Activated gamma-delta T cell treated with Interleukin-2 at 50 U/mL for 16 hours (primary cell): ENCODE measurements at places on chromosomes 4 and X.

- no peak for DNase-seq
These were observed 26.0 kb downstream of the AFM start for GRCh38 chr4:73507541-73507940.

- DNase-seq, result no peak
These were observed 63.4 kb upstream of the MAGEB2 start for GRCh38 chrX:30151964-30152363.

DNA sequence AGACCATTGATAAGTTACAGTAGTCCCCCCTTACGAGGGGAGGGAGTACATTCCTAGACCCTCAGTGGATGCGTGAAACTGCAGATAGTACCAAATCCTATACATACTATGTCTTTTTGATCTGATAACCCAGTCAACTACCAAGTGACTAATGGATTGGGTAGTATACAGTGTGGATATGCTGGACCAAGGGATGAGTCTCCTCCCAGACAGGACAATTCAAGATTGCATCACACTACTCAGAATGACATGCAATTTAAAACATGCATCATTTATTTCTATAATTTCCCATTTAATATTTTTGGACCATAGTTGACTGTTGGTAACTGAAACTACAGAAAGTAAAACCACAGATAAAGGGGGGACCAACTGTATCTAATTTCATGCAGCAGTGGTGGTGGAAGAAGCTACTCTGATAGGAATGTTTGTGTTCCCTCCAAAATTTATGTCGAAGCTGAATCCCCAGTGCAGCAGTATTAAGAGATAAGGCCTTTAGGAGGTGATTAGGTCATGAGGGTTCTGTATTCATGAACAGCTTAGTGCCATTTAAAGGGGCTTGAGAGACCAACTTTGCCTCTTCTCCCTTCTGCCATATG is 11.9 kb downstream of the HADH start:
- no peak for DNase-seq

DNA sequence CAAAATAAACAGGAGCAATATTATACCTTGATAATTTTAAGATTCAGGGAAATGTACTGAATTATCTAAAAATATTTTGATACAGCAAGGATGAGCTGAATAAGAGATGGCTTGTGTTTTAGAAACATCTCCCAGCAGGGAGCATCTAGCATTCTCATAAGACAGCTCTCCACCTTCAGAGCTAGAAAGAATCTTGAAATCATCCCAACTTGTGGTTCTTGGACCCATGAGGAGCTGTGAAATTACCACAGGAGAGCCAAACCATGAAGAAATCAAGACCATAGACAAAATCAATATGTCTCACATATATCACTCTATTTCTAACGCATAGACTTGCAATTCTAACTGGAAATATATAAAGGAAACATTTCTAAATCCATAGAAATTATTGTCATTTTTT is 210.6 kb upstream of the DKK2 start:
- DNase-seq, result no peak

DNA sequence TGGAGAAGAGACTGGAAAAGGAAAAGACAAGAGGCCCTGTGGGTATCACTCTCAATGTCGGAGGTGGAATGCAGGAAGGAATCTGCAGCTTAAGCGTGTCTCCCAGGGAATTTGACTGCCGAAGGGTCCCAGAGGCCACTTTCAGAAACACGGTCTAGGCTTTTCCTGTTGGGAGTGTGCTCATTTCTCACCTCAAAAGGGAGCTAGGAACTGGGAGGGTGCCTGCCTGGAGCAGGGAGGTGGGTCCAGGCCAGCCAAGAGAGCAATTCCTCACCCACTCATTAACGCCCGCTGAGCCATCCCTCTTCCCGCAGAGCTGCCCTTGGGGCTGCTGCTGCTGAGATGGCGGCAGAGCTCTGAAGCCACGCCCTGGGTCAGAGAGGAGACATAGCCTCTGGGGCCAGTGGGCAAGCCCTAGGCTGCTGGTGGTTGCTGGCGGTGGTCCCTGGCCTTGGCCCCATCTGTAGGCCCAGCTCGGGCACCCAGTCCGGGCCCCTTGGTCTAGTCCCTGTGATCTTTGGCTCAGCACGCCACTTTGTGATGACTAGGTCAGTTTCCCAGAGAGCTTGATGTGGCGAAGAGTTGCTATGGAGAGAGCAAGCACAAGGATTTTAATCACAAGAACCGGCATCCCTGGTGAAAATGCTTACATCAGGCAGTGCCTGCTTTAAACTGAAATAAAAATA is 4.1 kb downstream of the ZNF185 start:
- no peak for DNase-seq

DNA sequence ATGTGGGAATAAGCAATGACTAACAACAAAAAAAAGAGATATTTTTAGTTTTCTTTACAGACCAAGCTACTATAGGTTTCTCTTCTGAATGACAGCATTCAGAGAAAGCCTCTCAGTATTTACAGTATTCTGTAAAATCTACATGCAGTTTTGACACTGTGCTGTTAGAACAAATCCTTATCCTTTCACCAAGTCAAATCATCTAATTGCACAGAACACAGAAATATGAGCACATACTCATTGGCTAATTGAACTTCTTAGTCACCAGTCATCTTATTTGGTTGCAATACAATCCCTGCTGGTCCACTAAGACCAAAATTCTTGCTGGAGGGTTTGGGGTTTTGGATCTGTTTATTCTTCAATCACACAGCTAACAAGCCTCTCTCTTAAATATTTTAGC is 5.7 kb downstream of the ACOT9 start:
- DNase-seq, result no peak

GRCh38 chr4:149120331-149121022 is 678.3 kb upstream of the NR3C2 start:
- DNase-seq, result no peak

GRCh38 chr4:128355305-128355704 is 67.7 kb upstream of the PGRMC2 start:
- DNase-seq, result no peak

GRCh38 chr4:105894660-105895582 is at the start of gene NPNT:
Gene NPNT (plus strand): TSS chr4:105895471. CDS start chr4:105895653, 182 bp downstream.
- no peak for DNase-seq

DNA sequence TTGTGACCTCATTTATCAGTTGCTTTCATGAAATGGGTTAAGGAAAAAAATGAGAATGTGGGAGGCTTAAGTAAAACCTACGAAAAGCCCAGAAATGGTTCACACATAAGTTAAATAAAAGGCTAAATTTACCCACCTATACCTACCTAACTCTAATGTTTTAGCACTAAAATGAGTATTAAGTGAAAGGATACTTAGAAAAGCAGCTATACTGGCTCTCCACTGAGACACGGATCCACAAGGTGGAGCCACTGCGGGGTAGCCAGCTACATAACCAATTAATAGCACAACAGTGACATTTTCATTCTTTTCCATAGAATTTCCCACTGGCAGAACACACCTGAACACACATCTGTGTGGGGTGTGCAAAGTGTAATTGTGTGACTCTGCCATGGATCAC is 101.9 kb downstream of the MAML3 start:
- DNase-seq, result peak; percentile 9

DNA sequence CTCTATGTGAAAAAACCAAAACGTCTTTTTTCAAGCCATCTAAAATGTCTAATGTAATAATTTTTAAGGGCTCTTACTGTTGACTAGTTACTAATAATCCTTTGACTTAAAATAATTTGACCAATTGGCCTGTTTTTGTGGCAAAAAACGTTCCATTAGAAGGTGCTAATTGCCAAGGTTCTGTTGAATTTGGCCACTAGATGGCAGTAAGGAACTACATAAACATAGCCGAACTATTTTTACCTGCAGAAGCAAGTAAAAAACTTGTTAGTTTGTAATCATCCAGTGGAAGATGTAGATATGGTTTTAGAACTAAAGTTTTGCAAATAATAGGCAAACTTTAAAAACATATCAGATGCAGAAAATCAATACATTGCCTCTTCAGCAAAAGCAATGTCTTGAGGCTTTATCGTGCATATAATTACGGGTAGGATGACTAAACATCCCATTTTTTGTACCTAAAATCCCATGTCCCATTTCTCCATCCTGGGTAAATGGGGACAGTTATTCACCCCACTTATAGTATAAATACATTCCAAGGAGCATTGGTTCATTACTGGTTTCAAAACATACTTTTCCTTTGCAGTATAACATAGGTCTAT is 57.6 kb downstream of the PROM1 start:
- no peak for DNase-seq

DNA sequence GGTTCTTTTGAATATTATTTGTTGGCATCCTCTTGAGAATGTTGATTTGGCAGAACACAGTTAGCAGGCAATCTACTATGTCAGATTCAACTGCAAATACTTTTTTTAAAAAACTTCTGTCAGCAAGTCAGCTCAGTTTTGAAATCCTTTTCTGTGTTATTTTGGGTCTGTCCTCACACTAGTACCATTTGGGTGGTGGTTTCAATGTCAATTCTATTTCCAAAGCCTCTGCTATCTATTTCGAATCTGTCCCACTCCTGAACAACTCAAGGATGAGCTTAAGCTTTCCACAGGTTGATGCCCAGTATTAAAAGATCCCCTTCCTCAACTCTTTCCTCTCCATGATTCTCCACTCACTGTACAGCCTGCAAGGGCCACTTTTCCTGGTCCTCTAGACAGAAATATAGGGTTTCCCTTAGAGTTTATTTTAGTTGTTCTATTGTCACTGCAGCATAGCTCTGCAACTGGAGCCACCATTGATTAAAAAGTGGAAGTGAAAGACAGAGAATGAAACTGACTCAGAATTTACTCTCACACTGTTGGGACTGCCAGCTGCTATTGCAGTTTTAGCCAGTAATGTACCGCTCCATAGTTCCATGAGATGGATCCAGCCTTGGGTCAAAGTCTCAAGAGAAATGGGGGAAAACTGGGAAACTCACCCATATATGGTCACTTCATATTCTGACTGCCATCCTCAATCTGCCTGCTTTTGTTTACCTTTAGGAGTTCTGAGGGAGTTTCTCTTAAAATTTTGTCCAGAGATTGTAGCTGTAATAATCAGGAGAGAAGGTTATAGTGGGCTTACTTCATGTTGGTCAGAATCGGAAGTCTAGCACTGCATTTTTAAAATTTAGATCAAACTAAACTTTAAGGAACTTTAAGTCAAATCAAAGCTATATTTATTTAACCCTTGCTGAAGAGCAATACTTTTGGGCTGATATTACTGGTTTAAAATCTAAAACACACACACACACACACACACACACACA is 14.6 kb downstream of the HDX start:
- DNase-seq, result no peak

DNA sequence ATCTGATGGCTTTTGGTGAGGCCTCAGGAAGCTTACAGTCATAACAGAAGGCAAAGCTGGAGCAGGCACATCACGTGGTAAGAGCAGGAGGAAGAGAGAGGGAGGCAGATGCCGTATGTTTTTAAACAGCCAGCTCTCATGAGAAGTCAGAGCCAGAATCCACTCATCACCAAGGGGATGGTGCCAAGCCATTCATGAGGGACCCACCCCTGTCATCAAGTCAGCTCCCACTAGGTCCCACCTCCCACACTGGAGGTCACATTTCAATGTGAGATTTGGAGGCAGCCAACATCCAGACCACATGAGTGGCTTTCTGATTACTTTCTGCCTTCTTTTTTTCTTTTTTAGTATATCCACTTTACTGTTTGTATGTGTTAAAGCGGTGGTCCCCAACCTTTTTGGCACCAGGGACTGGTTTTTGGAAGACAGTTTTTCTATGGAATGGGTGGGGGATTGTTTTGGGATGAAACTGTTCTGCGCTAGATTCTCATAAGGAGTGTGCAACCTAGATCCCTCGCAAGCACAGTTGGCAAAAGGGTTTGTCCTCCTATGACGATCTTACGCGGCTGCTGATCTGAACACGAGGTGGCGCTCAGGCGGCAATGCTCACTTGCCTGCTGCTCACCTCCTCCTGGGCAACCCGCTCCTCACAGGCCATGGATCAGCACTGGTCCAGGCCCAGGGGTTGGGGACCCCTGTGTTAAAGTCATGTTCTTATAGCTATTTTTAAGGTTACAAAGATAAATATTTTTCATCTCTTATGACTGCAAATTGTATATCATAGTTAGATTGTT is 61.7 kb downstream of the SLIT2 start:
- DNase-seq, result no peak

- DNase-seq, result no peak
These were observed 370.0 kb downstream of the GPAT3 start for GRCh38 chr4:83905952-83906351.

DNA sequence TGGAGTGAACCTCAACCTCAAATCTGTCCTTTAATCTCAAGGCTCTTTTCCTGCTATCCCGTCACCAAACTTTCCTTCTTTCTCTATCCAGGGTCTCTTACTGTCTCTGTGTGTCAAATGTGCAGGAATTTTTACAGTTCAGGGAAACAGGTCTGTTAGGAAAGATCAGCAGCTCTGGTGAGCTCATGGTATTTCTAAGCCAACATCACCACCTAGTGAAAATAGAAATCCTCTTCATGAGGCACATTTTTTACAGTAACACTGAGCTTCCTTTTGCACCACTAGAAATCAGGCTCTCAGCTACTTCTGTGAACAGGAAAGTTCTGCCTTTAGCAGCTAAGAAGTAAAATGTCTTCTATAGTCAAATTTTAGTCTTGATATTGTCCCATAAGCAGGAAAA is 39.6 kb downstream of the NUDT11 start:
- no peak for DNase-seq

DNA sequence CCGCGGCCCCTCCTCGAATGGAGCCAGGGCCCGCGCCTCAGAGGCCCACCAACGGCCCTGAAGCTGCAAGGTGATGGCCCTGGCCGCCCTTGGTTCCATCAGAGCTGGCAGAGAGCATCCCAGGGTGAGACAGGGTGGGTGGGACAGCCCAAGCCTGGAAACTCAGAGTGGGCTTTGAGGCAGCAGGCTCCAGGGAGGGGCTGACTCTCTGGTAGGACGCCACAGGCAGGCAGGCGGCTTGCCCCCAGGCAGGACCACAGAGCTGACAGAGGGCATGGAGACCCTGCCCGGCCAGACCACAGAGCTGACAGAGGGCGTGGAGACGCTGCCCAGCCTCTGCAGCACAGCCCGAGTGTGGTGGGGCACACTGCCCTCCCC is 4.8 kb downstream of the MYL5 start:
- no peak for DNase-seq

GRCh38 chr4:78734441-78735162 is 41.5 kb upstream of the BMP2K start:
- no peak for DNase-seq
